ENCODE measurements at places on chromosomes 4 and X.

- DNase-seq, result no peak
Measured at GRCh38 chrX:16186380-16187007, 19.2 kb downstream of the MAGEB17 start.

DNA sequence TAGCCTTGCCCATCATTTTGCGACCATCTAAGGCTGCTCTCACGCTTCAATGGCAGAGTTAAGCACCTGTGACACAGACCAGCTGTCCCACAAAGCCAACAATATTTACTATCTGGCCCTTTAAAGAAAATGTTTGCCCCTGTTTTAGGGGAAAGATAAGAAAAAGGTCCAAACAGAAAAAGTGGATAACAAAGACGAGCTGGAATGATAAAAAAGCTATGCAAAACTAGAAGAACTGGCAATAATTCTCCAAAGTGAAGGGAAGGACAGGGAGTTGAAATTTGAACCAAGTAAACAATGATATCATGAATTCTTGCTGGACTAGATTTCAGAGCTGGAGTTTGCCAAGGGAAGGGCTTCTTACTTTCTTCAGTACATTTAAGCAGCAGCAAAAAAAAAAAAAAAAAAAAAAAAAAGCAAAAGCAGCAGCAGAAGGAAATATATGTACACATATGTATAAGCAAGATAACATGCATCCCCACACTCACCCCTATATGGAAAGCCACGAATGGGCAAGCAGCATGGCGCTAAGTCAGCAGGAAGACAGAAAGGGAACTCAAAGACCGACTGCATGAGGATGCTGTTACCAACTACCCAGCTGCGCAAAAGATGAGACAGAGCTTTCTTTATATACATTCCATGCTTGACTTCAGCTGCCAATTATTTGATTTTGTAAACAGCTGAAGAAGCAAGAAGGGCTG, 12.5 kb downstream of the TRAPPC2 start:
- DNase-seq, result no peak

DNA sequence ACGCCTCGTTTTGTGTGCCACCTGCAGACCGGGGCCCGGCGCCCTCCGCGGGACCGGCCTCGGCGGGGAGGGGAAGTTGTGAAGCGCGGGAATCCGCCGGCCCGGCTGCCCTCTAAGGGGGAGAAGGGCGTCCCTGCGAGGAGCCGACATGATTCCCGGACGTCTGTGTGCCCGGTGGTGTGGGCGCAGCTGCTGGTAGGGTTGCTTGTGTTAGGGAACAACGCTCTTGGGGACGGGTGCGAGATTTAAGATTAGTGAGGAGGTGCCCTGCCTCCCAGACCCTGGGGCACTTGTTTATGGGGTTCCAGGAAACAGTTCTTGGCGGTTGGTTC, 627 bp downstream of the CDKN2AIP start:
- no peak for DNase-seq

DNA sequence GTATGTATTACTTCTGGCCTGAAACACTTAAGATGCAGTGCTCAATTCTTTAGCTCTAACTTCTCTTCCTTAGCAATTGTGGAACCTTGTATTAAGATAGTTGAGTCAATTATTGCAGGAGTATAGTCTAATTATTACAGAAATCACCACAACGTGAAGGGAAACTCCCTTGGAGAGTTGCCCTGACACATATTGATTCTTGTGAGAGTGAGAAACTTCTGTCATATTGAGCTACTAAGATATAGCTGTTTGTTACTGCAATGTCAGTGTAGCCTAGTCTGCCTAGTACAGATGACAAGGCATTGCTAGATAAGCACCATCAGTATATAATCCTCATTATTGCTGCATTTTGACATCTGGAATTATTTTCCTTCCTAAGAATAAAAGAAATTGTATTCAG, 82.7 kb upstream of the TEX13C start:
- no peak for DNase-seq

DNA sequence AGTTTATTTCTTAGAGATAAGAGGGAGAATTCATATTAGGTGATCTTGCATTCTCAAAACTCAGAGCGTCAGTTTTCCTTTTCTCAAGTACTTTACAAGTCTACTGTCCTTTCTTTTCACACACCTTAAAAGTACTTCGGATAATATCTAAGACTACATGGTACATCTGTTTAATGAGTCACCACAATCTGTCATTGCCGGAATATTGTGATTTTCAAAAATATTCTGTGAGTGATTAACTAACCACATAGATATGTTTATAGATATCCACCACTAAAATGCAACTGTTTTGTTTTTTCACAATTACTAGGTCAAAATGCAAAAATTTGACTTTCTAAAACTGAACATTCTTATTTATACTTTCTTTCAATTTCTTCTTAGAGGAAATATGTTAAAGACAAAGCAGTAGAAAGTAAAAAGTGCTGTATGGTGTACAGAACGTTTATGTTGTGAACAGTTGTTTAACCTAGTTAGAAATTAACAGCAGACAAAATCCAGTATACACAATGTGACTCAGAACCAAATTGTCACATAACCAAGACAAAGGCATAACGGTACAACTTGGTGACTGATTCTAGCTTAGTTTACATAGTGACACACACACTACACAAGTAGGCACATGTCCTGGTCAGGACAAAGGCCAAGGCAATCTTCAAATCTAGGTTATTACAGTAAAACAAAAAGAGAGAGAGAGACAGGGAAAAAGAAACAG, 482.9 kb downstream of the NAF1 start:
- DNase-seq, result no peak

GRCh38 chr4:82543131-82543530, 18.7 kb downstream of the TMEM150C start:
- DNase-seq, result no peak

DNA sequence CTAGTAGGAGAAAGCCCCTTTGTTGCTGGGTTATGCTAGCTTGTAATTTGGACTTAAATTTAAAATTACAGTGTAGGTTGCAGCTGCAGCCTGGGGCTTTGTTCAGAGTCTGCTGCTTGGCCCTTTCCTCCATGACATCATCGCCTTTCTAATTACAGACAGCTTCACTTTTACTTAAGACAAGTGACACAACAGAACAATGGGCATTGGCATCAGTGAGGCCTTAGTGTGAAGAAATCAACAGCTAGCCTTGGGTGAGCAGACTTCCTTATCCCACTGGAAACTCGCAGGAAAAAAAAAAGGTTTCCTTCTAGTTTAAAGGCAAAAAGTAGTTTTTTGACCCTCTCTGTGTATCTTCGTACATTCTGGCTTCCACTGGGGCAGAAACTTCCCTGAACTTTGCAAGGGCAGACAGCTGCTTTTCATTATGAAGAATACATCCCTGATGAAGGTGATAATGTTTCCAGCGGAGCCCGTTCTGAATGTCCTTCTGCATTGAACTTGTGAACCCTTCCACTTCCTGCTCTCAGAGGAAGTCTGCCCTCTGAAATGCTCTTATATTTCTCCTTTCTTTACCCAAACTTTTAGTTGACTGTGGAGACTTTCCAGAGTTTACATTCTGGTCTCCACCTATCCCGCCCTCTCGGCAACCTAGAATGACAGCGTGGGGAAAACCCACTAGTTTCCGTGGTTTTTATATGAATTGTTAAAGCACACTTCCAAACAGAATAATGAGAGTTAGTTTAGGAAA, 123.2 kb upstream of the FAM9C start:
- no peak for DNase-seq

- no peak for DNase-seq
Measured at GRCh38 chr4:39308611-39309010, 57.6 kb downstream of the RFC1 start.

DNA sequence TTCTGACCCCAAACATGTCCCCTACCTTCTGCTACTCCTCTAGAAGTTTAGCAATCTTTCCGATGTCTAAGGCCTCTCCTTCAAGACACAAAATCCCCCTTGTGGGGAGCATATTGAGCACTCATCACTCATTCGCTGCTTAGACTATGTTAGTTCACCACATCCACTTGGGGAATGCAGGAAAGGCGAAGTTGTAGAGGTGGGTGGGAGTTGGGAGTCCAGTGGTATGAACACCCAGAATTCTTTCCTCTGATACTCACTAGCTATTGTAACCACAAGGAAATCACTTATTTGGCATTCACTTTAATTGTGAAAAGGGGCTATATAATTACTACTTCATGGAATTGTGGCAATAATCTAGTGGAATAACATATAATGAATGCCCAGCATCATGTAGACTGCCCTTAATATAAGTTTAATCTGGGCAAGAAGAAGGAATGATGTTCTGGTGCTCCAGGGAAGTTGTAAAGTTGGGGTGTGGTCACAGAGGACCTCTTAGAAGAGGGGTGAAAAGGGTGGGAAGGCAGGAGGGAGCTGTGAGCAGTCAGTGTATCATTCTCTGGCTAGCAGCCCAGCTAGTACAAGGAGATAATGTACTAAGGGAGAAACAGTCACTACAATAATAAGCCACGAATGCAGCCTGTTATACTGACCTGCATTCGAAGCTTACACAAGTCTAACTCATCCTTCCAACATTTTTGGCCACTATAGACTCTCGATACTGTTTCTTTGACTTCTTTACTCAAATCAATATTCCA, 468.2 kb upstream of the DIPK2B start:
- DNase-seq, result no peak

DNA sequence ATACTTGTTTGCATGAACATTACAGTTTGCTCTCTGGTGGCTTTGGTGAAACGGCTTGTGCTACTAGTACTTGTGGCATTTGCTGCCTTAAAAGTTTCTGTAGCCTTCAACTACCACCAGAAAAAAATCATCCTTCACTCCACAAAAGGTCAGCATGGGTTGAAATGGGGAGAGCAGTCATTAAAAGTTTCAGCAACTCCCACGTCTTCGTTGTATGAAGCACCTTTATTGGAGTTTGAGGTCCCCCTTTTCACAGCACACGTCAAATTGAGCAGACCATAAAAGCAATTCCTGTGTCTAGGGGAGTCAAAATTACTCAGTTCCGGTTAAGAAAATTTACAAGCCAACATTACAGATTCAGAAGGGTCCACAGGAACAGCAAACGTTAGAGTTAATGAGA, 23.0 kb upstream of the CCNA2 start:
- no peak for DNase-seq

GRCh38 chr4:72320223-72320948, 248.6 kb downstream of the ADAMTS3 start:
- no peak for DNase-seq

GRCh38 chrX:56026815-56027214, 205.3 kb upstream of the KLF8 start:
- DNase-seq, result no peak

DNA sequence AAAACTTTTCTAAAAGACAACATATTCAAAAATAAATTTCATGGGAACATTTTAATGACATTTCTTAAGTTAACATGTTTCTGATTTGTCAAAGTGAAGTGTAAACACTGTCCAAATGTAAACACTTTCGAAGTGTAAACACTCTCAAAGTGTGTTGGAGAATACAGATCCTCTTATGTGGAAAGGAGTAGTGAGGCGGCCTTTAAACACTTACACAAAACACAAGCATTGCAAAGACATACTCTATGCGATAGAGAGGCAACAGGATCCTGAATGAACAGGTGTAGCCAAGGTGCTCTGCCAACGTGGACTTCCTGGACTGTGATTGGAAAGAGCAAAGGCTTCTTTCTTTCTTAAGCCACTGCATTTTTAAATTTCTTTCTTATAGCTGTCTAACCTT, 62.7 kb upstream of the PGM2 start:
- DNase-seq, result no peak

GRCh38 chr4:158993891-158994290, 109.0 kb upstream of the RAPGEF2 start:
- no peak for DNase-seq

DNA sequence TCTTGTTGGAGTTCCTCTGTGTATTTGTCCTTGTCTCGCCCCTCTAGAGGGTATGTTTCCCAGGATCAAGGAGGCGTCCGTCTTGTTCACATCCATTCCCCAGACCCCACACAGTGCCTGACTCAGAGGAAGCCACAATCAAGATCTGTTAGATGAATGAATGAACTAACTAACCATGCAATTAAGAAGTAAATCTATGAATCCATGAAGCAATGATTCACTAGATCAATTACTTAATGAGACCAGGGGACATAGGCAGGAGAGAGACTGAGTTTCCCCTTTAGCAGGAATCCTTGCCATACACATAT, 11.9 kb downstream of the BLOC1S4 start:
- DNase-seq, result no peak

DNA sequence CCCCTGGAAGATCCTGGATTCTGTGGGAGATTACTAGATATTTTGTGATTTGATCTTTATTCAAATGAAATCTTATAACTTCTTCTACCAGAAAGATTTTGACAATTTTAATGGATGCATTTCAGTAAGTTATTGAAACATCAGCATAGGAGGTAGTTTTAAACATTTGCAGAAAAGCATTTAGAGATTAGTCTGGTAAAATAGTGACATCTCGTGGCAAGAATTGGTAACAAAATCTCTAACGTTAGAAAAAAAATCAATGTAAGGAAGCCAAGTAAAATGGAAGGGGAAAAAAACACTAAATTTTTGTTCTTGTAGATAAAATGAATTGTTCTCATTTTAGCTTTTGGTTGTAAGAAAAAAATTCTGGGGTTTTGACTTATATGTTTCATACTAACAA, 73.3 kb downstream of the TASL start:
- no peak for DNase-seq

GRCh38 chr4:36652857-36653256, 371.4 kb downstream of the DTHD1 start:
- no peak for DNase-seq

GRCh38 chr4:38319456-38320342, 344.3 kb upstream of the KLF3 start:
- peak; percentile 85 for DNase-seq

GRCh38 chr4:70997546-70997945, 4.1 kb downstream of the DCK start:
- DNase-seq, result no peak

DNA sequence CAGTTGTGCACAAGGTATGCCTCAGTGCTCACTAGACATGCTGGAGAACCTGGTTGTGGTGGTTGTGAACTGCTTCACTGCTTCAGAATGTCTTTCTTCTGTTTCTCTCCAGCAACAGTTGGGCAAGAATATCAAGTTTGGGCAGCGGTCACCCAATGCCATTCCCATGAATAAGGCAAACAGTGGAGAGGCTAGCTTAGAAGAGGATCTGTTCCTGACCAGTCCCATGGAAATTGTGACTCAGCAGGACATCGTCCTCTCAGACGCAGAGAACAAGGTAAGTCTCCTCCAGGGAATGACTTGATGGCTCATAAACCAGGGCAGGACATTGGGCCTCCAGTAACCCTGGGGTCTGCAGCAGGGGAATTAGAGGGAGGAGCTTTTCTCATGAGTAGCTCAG, 79.9 kb downstream of the AASDH start:
- no peak for DNase-seq

GRCh38 chrX:47148946-47149345, 3.9 kb downstream of the RBM10 start:
- no peak for DNase-seq

- DNase-seq, result no peak
Measured at GRCh38 chrX:124829930-124830329, 483.6 kb downstream of the SH2D1A start.
